ENCODE measurements at places on chromosomes 6 and 20. TPM values are rescaled to one million over a fixed set of nuclear protein-coding genes. Genes with fewer than 3 reads are reported as not detected.

The PEX3 gene
- 18.3 TPM for total RNA-seq

DNA sequence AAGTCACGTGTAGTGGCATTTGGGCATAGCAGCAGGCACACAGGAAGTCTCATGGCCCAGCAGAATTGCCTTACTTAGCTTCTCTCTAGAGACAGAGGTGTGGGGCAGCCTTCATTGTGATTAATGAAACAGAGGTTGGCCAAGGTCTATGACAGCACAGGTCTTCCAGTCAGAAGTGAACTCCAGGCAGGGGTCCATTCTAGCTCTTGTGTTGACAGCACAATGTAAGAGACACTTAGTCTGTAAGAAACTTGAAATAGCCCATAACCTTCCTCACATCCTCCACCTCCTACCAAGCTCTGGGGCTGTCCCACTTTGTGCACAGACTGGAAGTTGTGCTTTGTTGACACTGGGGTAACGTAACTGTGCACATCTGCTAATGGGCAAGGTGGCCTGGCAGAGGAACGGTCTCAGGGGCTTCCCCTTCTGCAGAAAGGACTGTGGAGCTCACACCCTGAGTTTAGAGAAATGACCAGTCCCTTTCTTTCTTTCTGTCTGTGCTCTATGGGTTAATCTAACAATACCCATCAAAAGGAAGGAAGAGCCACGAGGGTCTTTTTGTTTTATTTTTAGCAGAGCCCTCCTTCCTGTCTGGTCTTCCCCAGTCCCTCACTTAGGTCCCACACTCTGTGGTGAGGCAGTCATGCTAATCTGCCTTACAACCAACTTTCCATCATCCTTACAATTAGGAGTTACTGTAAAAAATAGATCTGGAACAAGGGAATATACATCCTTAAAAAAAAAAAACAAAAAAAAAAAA, 35.6 kb upstream of the TAGAP start:
- no peak for DNase-seq
- no peaks in the 10 kb centered on the region for H3K36me3 ChIP-seq
- H3K4me1 ChIP-seq, result no peaks in the 10 kb centered on the region
- no peak overlapping the region for H3K4me3 ChIP-seq

DNA sequence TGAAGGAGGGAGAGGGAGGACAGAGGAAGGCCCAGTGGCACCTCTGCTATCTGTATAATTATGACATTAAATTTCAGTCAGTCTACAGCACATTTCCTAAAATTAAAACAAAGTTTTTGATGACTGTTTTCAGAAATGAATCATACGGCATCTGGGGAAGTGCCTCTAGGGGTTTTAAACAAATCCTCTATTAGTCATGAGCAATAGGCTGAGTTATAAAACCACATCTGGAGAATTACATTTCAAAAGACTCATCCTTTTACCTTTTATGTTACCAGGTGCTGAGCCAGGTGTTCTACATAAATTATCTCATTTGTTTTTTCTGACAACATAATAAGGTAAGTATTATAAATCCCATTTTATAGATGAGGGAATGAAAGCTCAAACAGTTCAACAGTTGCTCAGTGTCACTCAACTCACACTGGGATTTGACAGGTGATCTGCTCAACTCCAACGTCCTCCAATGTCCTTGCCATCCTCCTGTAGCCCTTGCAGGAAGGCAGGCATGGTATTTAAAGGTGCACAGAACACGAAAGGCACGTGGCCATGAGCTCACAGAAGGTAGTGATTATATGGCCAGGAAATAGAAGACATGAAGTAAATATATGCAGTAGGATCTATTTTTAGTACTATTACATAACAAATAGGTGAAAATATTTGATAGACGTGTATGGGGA, 184.2 kb upstream of the MAN1A1 start:
- peaks cover 3% of the 10 kb centered on the region for H3K27me3 ChIP-seq
- DNase-seq, result no peak
- H3K4me3 ChIP-seq, result no peak overlapping the region
- no peaks in the 10 kb centered on the region for H3K36me3 ChIP-seq

DNA sequence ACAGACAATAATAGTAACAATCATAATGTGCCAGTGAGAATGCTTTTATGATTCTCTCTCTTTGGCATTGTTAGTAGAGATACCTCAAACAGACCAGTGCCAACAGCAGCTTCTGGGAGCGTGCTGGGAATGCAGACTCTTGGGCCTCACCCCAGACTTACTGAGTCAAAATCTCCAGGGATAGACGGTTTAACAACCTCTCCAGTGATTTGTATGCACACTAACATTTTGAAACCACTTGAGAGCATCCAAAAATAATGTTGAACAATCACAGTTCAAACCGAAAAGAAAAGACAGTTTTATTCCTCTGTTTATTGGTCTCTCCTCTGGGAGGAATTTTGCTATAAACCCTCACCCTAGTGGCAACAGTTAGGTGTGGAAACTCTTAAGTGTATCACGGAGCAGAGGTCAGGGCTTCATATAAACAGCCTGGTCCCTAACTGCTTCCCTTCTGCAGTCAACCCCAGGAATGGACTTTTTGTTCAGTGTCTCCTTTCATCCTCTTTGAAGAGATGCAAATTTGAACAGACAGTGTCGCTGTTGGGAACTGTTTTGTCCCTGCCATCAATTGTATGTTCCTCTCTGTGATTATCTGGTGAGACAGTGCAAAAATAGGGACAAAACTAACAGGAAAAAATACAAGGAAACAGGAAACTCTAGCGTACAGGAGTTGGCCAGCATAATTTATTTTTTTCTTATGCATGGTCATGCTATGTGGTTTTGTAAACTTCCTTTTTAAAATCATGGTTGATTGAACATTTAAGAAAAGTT, 162.4 kb upstream of the BTBD3 start:
- H3K4me1 ChIP-seq, result no peaks in the 10 kb centered on the region
- no peaks in the 10 kb centered on the region for H3K36me3 ChIP-seq
- DNase-seq, result no peak
- H3K27ac ChIP-seq, result no peak overlapping the region

Measured in progenitor cell of endocrine pancreas (in vitro differentiated cells).